ENCODE measurements at places on chromosomes 12 and 14. TPM values are rescaled to one million over a fixed set of nuclear protein-coding genes. Genes with fewer than 3 reads are reported as not detected.

The ACOT4 gene
- total RNA-seq = 0.32 TPM

The KLRF1 gene
- not detected for total RNA-seq

The CCER1 gene
- total RNA-seq = not detected

The AQP6 gene
- not detected for total RNA-seq

The LALBA gene
- total RNA-seq = not detected

The KRT82 gene
- total RNA-seq = not detected

The KLRD1 gene
- total RNA-seq = 0.09 TPM

The OR6C65 gene
- total RNA-seq = not detected

The MMP19 gene
- 6.1 TPM for total RNA-seq

The MSRB3 gene
- total RNA-seq = 23.3 TPM

All from bronchial smooth muscle cell (primary cell).